NCI-H460 (cell line): ENCODE measurements at places on chromosomes 2 and 18. TPM values are rescaled to one million over a fixed set of nuclear protein-coding genes. Genes with fewer than 3 reads are reported as not detected.

DNA sequence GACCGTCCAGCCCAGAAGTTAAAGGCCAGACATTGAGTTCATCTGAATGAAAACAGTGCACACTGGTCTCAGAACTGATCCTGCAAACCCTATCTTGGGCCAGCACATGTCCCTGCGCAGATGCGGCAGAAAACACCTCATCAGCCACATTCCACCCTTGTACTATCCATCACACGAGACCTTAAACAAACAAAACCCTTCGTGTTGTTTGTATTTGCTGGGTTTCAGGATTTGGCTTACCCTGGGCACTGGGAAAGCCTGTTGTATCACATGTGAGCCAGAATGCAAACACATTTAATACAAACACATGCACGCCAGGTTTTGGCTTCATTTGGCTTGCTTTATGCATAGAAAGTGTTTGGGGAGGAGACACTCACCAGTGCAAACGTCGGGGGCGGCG, 12.5 kb downstream of the WIPF1 start:
- no peak for DNase-seq

- DNase-seq: no peak
Measured at GRCh38 chr2:215695861-215696260, 260.0 kb upstream of the FN1 start.

The HOXD4 gene
- not detected in 2 replicates for total RNA-seq

DNA sequence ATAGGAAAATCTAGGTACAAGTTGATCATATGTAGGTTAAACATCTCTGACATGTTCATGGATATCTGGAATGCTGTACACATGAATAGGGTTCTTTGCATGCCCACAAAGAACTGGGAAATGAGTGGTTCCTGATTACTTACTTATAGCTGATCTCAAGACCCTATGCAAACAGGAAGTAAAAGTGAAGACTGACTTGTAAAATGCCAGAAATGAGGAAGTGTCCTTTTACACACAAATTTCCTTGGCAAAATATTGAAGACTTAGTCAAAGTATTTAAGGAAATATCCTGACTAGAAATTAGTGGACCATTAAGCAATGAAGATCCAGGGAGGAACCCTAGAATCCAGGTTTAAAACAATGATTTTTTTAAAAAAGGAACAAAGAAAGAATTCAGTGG, 203.7 kb upstream of the DLGAP1 start:
- no peak for DNase-seq

DNA sequence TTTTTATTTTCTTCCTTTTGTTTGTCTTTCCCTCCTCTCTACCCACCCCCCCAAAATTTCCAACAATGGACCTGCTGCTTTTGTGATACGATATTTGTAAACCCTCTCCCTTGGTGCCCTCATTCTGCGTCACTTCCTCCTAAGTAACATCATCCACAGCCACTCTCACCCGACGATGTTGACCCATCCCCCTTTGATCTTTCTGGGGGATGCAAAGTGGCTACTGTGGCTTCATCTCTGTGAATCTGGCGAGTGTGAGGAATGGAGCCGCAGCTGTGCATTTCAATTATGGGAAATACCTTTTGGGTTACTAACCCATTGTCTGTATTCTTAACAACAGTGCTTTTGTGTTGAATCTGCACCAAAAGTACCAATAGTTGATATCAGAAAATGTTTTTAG, 19.4 kb downstream of the ANTXR1 start:
- DNase-seq: no peak

GRCh38 chr18:57223144-57223870, 76.4 kb downstream of the BOD1L2 start:
- no peak for DNase-seq

GRCh38 chr2:238493880-238494572, 67.3 kb downstream of the ASB1 start:
- DNase-seq: no peak

GRCh38 chr2:177246000-177246399, 18.5 kb downstream of the NFE2L2 start:
- DNase-seq: no peak

- DNase-seq: peak; percentile 15
Measured at GRCh38 chr2:88307817-88308216, 137.7 kb downstream of the THNSL2 start.

The IMPA2 gene
- total RNA-seq: 42.6 and 51.1 TPM in 2 replicates

GRCh38 chr18:75362435-75362834, 65.1 kb downstream of the SMIM21 start:
- DNase-seq: no peak

The NAT8 gene
- not detected in 2 replicates for total RNA-seq

DNA sequence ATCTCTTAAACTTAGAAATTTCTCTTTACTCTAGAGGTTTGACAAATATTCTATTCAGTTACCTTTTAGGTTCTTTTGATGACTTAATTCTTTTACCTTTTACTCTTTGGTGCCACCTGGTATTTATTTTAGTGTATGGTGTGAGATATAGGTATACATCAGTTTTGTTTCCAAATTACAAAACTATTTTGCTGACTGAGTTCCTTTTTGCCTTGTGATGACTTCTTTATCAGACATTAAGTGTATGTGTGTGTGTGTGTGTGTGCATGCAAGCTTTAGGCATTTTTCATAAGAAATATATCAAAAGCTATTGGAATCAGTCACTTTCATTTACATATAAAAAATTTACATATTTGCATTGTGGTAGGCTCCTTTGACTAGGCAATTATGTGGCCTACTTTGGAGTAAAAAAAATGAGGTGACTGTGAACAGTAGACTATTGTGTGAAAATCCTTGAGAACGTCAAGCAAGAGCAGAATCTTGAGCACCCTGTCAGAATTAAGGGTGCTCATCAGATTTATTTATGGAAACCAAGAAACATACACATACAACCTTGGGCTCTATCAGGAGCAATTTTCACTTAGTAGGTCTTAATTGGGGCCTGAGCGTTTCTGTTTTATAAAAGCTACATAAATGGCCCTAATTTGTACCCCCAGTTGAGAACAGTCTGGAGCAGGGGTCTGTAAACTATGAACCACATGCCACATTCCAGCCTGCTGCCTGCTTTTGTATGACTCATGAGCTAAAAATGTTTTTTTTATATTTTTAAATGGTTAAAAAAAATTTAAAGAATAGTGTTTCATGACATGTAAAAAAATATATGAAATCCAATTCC, 415.9 kb downstream of the SLC4A3 start:
- no peak for DNase-seq

The IL36G gene
- total RNA-seq: not detected in 2 replicates

- no peak for DNase-seq
Measured at GRCh38 chr2:97617911-97618310, 28.0 kb upstream of the COX5B start.

The LIMS3 gene
- 1.8 and 4.6 TPM in 2 replicates for total RNA-seq

DNA sequence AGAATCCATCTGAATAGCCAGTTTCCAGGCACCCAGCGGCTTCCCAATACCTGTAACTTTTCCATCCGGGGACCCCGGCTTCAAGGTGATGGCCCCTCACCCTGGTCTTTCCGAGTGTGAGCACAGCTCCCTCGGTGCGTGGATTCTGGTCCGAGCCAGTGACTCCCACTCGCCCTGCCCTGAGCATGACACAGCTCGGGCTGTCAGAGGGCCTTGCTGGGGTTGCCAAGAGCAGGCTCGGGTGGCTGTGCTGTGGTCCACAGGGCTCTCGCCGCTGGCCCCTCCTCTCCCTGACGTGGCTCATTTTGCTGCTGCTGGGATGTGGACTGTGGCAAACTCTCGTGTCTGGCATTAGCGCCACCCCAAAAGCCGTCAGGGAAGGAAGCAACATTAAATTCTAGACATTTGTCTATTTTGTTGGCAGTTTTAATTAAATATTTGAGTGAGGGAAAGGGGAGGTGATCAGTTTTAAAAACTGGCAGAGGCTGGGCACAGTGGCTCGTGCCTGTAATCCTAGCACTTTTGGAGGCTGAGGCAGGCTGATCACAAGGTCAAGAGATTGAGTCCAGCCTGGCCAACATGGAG, 5.6 kb upstream of the ESPNL start:
- no peak for DNase-seq

DNA sequence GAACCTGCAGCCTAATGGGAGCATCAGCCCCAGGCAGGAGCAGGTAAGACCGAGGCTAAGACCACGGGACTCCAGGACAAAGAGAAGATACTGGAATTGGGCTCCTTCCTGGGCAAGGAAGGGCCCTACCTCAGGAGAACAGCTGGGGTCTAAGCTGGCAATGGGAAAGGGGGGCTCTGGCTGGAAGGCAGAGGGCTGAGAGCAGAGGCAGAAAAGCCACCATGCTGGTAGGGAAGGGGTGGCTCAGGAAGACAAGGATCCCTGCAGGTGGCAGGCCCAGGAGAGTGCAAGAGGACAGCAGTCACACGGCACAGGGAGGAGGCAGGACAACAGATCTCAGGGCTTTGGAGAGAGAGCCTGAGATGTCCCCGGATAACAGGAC, 203.5 kb downstream of the NDUFA10 start:
- DNase-seq: no peak

DNA sequence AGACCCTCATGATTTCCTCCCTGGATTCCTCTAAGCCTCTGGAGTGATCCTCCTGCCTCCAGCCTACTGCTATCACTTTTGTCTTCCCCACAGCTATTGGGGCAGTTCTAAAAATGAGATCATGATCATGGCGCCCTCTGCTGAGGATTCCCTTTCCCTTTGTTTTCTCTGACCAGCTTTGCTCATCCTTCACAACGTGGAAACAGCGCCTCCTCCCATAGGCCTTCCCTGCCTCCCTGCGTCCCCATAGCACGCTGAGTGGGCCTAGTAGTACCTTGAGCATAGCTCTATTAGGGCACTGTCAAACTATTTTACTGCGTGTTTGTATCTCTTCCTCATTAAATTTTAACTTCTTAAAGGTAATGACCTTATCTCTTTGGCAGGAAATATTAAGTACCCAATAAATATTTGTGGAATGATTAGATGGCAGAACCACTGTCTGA, 207.0 kb upstream of the FANCL start:
- DNase-seq: peak; percentile 85

- DNase-seq: no peak
Measured at GRCh38 chr18:50726960-50727589, 92.7 kb downstream of the MRO start.

The REG3A gene
- total RNA-seq: not detected in 2 replicates

- DNase-seq: peak; percentile 24
Measured at GRCh38 chr18:44130376-44130942, 550.2 kb upstream of the SETBP1 start.

DNA sequence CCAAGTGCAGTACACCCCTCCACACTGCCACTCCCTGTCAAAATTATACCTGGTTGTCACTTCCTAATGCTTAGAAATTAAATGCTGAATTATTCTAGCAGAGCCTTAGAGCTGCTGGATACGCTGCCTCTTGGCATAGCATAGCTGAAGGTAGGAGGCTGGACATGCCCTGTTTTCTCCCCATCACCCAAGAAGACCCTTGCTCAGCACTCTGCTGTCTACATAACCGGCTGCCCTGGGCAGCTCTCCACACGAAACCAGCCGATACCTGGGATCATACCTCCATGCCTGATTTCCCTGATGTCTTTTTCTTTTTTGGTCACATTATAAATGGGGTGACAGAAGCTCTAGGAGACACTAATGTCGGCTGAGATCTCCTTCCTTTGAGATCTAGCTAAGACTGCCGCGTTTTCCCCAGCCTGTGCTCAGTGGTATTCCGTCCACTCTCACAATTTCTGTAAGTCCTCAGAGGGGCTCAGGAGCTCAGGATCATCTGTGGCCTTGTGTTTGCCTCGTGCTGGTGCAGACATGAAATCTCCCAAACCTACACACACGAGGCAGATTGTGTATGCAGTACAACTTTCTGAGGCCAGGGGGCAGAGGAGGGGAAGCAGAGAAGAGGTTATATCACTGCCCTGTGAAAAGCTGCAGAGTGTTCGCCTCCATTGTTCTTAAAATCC, 13.5 kb upstream of the ZAP70 start:
- peak; percentile 58 for DNase-seq

DNA sequence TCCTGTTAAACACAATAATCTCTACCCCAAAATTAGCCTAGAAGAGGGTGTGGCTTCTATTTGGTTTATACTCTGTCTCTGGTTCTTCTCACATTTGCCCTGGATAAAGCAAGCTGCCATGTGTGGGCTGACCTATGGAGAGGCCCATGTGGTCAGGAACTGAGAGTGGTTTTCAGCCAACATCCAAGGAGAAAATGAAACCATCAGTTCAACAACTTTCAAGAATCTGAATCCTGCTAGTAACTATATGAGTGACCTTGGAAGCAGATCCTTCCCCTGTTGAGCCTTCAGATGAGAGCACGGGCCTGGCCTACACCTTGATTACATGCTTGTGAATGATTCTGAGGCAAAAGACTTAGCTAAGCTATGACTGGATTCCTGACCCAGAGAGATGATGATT, 11.5 kb upstream of the TRIB2 start:
- no peak for DNase-seq

GRCh38 chr2:14123436-14124103, 508.9 kb upstream of the LRATD1 start:
- DNase-seq: no peak

DNA sequence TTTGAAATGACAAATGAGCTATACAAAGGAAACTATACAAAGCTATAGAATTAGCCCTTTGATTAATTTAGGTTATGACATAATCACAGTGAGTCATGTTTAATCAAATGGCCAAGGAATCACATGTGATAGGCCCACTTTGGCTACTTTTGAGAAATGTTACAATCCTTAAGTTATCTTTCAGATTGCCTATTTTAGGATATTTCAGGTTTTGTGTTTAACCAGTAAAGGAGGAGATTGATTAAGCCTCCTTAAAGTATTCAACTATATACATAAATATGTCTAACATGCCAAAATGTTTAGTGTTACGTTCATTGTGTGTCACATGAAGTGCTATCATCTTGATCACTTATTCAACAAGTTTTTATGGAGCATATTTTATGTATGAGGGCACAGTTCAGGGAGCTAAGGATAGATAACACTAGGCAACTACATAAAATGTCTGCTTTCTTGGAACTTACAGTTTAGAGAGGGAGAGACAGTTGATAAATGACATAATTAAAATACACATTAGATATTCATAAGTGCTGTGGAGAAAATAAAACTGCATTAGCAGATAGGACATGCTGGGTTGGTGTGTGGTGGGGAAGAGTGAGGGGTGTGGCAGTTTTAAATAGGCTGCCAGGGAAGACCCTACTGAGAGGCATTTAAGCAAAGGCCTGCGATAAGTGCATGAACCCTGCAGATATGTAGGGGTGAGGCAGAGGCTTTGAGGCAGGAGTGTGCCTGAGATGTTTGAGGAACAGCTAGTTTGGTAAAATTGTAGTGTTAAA, 77.2 kb downstream of the LTBP1 start:
- DNase-seq: no peak

The ATP6V1B1 gene
- total RNA-seq: 2.3 and 3.7 TPM in 2 replicates

DNA sequence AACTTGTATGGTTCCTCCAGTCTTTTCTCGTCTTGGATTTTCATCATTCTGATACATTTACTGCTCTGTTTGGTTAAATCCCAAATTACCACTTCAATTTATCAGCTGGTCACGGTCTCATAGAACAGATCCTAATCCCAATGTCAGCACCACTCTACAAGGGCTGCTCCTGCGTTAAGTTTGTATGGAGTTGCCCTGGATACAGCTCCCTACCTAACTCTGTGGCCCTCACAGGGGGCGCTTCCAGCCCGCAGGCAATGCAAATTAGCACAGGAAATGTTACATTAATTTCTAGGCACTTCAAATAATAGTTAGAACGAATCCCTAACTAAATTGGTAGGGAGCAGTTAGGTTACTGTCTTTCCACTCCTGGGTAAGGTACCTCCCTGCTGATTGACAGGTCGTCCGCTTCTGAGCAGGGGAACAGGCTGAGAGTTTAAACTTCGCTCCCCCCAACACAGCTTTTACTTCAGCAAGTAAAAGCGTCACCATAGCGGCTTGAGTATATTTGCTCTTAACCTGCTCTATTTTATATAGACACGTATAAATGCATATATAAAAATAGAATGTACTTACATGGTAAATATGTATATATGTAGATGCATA, 238.5 kb upstream of the FANCL start:
- DNase-seq: no peak

The CXCR1 gene
- not detected in 2 replicates for total RNA-seq
